Glomerular endothelial cell (primary cell): ENCODE measurements at places on chromosomes 7 and 10. TPM values are rescaled to one million over a fixed set of nuclear protein-coding genes. Genes with fewer than 3 reads are reported as not detected.

The GRID2IP gene
- not detected in 2 replicates for total RNA-seq

The SLIT1 gene
- total RNA-seq, result not detected in 2 replicates

The TUBAL3 gene
- 0.12 TPM in 1 of 2 replicates, not detected in the other for total RNA-seq

The AKR1C4 gene
- total RNA-seq, result not detected in 2 replicates

The SPACDR gene
- total RNA-seq, result 1.0 TPM in 1 of 2 replicates, not detected in the other

The GIMAP7 gene
- 13.5 and 34.5 TPM in 2 replicates for total RNA-seq

The PNLIPRP2 gene
- total RNA-seq, result not detected in 2 replicates

The DENND2A gene
- 0.58 and 5.3 TPM in 2 replicates for total RNA-seq

The CCDC7 gene
- total RNA-seq, result 2.4 and 4.4 TPM in 2 replicates

The FGFR2 gene
- total RNA-seq, result 0.23 TPM in 1 of 2 replicates, not detected in the other

The EFCAB10 gene
- total RNA-seq, result not detected in 2 replicates

The LIPK gene
- not detected in 2 replicates for total RNA-seq

DNA sequence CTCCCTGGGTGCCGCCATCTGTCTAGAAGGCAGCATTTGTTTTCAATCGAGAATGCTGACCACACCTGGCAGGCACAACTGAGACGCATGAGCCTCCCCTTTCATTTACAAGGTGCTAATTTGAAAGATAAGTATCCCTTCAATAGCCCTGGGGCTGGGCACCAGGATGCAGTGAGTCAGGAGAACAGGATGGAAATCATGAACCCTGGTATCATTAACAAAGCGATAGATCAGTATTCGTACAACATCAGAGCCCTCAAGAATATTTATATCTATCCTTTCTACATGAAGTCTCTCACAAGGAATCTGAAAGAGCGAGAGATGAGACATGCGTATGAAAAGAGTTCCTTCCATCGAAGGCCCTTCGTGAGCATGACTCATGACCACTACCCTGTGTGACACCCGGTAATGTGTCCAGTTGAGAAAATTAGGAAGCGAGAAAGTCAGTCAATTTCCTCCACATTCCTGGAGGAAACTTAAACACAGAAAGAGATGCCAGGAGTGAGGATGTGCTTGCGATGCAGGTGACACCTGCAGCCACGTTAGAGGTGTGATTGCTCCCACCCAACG lies 123.1 kb upstream of the PITRM1 start:
- DNase-seq, result no peak

DNA sequence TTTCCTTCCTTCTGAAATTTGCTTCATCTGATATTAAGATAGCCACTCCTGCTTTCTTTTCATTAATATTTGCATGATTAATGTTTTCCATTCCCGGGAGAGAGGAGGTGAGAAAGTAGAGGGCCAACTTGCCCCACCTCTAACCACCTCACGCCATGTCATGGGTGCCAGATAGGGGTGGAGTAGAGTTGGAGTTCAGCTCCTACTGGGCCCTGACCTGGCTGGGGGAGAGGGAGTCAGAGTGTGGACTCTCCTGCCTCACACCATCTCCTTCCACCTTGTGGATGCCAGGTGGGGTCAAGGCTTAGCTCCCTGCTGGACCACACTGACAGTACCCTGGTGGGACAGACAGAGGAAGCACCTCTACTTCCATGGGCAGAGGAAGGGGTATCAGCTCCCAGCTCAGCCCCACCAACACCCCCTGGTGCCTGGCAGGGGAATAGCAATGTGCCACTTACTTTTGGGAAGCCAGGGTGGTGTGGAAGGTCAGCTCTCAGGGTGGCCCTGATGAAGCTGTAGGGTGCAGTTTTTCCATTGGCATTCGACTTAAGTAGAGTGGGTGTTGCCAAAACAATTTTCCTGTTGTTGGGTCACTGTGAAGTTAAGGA lies 28.0 kb downstream of the CHST12 start:
- DNase-seq, result no peak

GRCh38 chr7:69778138-69778537 lies 179.9 kb downstream of the AUTS2 start:
- no peak for DNase-seq

DNA sequence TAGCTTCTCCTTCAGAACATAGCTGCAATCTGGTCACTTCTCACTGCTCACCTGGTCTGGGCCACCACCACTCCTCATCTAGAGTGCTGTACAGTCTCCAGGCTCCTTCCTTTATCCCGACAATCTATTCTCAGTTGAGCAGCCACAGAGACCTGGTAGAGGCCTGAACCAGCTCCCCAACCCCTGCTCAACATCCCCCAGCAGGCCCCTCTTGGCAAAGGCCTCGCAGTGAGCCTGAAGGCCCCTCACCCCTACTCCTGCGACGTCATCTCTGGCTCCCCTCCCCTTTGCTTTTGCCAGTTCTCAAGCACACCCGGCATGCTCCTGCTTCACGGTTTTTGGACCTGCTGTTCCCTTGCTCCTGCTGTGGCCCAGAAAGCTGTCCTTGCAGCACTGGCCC lies 113.9 kb downstream of the ARHGAP22 start:
- no peak for DNase-seq

DNA sequence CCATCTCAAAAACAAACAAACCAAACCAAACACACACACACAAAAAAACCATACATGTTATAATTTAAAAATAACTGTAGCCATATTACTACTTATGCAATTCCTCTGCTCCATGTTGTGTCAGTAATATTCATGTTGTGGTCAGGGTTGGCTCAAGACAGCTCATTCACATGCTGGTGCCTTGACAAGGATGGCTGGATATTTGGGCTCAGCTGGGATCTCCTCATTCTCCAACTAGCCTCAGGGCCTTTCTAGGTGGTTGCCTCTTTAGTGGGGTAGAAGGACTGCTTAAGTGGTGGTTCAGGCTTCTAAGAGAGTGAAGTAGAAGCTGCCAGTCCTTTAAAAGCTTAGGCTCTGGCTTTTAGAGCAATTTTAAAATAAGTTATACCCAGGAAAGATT lies 189.3 kb downstream of the ADRA2A start:
- no peak for DNase-seq

- DNase-seq, result no peak
These were observed 559 bp downstream of the TRA2A start for GRCh38 chr7:23531050-23531793.

- DNase-seq, result no peak
These were observed 28.6 kb downstream of the KAT6B start for GRCh38 chr10:74855027-74855426.

GRCh38 chr10:14583252-14583651 lies 191.4 kb downstream of the FAM107B start:
- DNase-seq, result no peak

DNA sequence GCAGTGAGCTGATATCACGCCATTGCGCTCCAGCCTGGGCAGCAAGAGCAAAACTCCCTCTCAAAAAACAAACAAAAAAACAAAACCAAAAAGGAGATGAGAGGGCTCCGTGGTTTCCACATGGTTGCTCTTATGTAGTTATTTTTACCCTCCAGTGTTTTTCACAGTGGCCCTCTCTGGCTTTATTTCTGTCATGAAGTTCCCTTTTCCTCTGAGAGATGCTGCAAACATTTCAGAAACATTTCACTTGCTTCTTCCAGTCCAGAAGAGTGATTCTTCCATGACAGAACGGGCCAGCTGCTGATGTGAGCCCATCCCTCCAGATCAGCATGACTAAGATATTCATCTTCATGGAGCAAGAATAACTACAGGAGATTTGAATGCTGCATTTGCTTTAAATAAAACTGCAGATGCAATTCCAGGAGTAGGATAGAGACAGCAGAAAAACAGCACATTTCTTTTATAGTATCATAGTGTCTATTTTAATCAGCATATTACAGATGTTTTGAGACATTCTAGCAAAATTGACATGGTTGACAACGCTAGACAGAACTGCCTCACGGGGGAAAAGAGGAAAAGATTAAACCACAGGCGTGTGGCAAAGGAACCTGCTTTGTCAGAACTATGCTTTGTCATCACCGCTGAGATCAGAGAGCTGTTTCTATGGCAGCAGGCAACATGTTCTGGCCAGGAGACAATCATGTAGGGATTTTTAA lies 40.3 kb downstream of the NRCAM start:
- DNase-seq, result no peak

DNA sequence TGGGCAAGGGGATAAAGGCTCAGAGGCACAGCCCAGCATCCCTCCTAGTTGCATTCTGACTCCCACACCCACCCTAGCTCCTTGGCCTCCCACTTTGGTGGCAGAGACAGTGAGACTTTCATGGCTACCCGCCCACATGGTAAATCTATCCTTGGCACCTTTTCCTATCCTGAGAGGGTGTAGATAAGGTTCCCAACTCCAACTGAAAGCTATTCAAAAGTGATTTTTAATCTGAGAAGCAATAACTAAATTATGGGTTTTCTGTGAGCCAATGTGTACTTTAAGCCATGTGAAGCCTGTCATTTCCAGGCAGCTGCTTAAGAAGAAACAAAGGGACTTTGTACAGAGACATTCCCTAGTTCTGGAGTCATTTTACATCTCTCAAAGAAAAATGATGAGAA lies 9.1 kb downstream of the LAMB1 start:
- no peak for DNase-seq

DNA sequence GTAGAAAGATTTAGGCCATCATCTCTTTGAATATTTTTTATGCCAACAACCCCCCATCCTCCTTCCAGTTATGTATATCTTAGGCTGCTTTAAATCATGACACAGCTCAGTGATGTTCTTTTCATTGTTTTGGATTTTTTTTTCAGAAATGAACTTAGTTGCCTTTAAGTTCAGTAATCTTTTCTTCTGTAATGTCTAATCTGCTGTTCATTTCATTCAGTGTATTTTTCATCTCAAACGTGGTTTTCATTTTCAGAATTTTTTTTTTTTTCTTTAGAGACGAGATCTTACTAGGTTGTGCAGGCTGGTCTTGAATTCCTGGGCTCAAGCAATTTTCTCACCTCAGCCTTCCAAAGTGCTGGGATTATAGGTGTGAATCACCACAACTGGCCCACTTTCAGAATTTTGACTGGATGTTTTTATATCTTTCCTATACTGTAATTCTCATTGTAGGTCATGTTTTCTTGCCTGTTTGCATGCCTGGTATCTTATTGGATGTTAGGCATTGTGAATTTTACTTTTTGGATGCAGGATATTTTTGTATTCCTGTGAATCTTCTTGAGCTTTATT lies 8.1 kb downstream of the ZNF487 start:
- DNase-seq, result no peak

GRCh38 chr10:90965720-90966119 lies 44.8 kb upstream of the ANKRD1 start:
- no peak for DNase-seq

DNA sequence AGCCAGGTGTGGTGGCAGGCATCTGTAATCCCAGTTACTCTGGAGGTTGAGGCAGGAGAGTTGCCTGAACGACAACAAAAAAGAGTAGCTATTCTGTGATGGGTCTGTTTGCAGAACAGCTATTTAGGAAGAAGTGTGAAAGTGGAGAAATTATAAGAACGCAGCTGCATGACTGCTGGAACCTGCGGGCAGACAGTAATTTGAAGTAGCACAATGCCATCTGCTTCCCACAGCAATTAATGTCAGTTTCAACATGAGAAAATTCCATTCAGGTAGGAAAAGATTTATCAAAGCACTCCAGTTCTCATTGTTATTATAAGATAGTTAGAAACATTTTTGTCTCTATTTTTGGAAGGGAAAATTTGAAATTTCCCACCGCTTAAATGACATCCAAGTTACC lies 21.5 kb downstream of the LAMB1 start:
- no peak for DNase-seq

- DNase-seq, result no peak
These were observed 67.8 kb downstream of the NAMPT start for GRCh38 chr7:106216923-106217542.

- no peak for DNase-seq
These were observed 23.7 kb downstream of the ABCC2 start for GRCh38 chr10:99806091-99806490.

GRCh38 chr10:121194696-121195523 lies 343.7 kb downstream of the WDR11 start:
- no peak for DNase-seq

DNA sequence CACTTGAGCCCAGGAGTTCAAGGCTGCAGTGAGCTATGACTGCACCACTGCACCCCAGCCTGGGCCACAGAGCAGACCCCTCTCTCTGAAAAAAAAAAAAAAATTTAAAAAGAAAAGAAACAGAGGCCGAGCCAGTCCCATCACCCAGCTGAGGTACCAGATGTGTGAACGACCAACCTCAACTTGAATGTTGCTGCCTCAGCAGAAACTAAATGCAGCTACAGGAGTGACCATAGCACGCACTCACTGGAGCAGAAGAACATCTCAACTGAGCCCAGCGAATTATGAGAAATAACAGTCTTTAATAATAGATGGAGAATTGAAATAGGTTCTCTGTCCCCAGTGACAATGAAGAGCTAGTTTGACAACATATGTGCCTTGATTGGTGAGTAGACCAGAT lies 53.1 kb upstream of the ST8SIA6 start:
- no peak for DNase-seq

GRCh38 chr7:90387470-90388240 lies 15.6 kb upstream of the CLDN12 start:
- DNase-seq, result no peak

DNA sequence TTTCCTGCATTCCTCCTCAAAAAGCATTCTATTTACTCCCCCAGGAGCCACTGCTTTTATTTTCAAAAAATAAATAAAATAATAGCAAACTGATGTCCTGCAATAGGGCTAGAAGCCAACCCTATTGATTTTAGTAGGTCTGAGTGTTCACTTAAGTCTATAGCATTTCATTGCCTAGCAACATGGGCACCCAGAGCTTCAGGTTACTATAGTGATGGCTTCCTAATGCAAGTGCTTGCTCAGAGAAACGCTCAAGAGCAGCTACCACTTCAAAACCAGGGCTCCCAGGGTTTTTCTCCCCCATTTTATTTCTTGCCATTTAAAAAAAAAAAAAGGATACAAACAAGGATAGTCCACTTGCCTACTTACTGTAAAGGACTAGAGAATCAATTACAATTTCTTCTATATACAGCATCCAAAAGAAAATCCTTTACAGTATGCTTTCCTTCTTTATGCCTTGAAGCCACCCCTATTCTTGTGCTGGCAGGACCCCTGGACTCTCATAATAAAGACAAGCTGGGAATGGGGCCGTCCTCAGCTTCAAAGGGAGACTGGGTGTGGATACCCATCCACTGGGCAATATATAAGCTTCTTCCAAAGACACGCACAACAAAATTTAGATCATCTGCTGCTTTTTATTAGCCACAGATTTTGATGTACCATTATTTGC lies 133.3 kb downstream of the VPS41 start:
- DNase-seq, result no peak

- DNase-seq, result peak; percentile 9
These were observed 20.7 kb upstream of the CFTR start for GRCh38 chr7:117458977-117459583.

DNA sequence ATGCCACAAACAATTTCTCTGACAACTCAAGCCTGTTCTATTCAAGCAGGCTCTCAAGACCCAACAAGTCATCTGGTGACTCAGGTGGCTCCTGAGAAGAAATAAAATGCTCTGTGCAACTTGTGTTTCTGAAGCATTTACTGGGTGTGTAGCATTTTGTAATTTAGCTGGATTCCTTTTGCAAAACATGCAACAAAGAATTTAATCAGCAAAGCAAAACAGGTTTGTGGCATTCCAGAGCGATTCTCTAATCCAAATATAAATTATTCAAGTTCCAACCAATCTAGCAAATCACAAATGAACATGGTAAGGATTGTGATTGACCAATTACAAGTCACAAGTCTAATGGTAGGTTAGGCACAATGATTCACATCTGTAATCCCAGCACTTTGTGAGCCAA lies 39.8 kb upstream of the C10orf67 start:
- DNase-seq, result no peak

- no peak for DNase-seq
These were observed 33.0 kb upstream of the AGR3 start for GRCh38 chr7:16914771-16915170.
